ENCODE measurements at places on chromosomes 16 and 17. TPM values are rescaled to one million over a fixed set of nuclear protein-coding genes. Genes with fewer than 3 reads are reported as not detected.

GRCh38 chr17:63774141-63774968 is at the start of gene DDX42:
Gene DDX42, plus strand, starts transcription at chr17:63774170. Its CDS starts 12,880 bp downstream, at chr17:63787050.
- peak; percentile 91 for DNase-seq

DNA sequence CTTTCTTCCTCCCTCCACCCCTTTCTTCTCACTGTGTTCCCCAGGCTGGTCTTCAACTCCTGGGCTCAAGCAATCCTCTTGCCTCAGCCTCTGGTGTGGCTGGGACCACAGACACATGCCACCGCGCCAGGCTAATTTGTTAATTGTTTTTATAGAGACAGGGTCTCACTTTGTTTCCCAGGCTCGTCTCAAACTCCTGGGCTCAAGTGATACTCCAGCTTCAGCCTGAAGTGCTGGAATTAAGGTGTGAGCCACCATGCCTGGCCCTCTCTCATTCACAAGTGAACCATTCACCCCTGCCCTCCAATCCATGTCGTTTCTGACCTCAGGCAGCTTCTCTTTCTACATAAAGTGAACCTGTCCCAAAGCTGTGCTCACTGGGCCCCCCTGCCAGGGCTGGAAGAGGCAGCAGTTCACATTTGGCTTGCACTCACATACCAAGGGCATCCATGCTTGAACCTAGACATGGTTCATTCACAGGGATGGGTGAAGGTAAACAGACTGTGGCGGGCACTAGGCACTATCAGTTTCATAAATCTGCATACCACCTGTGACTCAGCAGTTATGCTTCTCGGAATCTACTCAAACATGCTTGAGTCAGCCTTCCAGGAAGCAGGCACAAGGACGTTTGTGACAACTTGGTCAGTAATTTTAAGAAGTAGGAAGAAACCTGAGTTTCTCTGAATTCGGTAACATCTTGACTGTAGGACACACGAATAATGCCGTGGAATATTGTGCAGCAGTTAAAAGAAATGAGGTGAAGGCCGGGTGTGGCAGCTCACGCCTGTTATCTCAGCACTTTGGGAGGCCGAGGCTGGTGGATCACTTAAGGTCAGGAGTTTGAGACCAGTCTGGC is 6.0 kb upstream of the RNF213 start:
- DNase-seq = no peak

DNA sequence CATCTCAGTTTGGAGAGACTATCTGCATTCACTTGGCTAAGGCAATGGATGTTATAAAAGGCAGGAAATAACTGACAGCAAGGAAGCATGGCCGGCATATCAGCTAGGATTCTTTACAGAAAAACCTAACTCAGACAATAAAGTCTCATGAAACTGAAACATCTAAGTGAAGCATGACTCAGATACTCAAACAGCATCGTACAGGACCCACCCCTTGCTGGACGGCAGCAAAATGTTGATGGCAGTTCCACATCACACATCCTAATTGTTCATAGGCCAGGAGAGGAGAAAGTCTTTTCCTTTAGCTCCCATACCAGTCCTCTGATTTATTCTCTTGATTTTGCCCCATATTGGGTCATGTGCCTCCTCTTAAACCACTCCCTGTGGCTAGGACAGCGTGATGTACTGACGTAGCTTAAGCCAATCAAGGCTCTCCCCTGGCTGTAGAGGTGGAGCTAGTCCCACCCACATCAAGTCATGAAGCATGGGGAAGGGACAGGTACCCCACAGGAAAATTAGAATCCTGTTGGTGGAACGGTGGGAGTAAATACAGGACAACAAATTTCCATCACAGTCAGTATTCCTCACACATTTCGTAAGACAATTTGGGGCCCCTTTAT is 178.9 kb downstream of the IRX3 start:
- DNase-seq = no peak

- no peak for DNase-seq
These were observed 105.4 kb downstream of the YPEL2 start for GRCh38 chr17:59436900-59437299.

DNA sequence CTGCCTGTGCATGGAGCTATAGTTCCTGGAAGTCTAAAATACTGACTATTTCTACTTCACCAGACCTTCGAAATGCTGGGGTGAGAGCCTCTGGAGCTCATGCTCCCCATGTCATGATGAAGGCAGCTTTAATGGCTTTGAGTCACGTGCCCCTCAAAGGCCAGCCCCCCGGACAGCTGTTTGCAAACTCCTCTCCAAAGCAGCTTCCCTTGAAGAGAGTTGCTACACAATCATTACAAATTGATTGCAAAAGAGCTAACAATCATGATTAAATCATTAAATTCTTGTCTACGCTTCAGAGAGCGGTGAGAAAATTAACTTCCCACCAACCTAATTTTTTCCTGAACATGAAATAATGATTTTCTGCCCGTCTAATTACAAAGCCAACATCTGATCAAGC is 134.8 kb upstream of the IRX6 start:
- no peak for DNase-seq

- no peak for DNase-seq
These were observed 92.4 kb downstream of the RGS9 start for GRCh38 chr17:65229621-65229995.

- no peak for DNase-seq
These were observed 40.3 kb downstream of the FOXL1 start for GRCh38 chr16:86618431-86619238.

DNA sequence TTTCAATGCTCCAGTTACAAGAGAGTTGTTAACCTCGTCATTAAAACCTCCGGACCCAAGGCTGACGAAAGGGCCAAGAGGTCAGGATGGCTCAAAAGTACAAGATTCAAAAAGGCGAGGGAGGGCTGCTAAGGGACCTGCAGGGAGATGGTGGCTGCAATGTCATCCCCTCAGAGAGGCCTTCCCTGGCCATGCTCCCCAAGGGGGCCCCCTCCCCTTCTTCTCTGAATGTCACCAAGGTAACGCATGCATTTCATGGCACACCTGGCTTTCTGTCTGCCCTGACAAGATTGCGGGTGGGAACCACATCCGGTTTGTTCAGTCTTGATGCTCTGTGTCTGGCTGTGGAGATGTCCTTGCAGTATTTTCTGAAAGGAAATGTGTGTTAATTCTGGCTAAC is 89.9 kb downstream of the C16orf78 start:
- DNase-seq = no peak

DNA sequence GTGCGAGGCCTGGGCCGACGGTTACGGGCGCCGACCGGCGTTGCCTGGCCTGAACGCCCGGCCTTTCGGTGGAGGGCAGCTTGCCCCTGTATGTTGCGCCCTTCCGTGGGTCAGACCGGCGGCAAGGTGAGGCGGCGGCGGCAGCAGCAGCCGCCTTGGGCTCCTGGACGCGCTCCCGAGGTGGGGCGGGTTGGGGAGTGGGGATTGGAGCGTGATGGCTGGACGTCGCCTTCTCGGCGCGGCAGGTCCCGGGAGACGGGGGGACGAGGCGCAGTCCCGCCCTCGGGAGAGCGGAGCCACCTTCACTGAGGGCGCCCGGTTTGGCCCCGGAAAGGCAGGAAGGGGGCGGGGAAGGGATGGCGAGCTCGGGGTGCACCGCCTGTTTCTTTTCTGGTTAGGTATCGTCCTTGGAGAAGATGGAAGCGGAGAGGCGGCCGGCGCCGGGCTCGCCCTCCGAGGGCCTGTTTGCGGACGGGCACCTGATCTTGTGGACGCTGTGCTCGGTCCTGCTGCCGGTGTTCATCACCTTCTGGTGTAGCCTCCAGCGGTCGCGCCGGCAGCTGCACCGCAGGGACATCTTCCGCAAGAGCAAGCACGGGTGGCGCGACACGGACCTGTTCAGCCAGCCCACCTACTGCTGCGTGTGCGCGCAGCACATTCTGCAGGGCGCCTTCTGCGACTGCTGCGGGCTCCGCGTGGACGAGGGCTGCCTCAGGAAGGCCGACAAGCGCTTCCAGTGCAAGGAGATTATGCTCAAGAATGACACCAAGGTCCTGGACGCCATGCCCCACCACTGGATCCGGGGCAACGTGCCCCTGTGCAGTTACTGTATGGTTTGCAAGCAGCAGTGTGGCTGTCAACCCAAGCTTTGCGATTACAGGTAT is 671 bp downstream of the DGKE start:
- peak; percentile 20 for DNase-seq

DNA sequence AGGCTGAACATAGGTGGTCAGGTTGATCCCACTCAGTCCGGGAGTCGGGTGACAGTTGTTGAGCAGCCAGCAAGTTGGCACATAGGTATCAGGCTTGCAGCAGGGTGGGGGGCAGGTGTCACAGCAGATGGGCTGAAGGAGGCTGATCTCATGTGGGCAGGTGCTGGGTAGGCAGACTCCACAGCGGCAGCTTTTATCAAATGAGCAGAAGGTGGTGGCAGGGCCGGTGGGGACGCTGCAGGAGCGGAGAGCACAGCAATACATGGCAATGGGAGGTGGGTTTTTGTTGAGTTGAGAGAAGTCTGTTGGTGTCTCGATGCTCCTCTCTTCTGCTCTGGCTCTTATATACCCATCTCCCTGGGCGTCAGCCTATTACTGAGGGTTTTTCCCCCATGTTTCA is at the start of gene KRTAP3-1:
Gene KRTAP3-1 (minus strand): TSS at position 318 of the 400 bp plus-strand sequence. CDS start 54 bp downstream, at position 264.
- no peak for DNase-seq

GRCh38 chr17:5583426-5584382 is 605 bp downstream of the NLRP1 start:
- DNase-seq = no peak

DNA sequence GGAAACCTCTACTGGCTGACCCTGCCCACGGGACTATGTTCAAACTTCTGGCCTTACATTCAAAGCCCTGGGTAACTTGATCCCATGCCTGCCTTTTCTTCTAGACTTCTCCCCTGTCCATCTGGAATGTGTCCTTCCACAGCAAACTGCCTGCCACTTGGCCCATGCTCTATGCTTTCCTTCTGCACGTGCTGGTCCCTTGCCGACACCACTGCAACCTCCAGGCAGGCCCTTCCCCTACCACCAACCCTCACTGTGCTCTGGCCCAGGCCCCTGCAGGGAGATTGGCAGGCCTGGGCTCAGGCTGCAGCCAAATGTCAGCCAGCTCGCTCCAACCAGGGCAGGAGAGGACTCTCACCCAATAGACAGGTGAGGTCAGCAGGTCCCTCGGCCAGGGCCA is 11.0 kb downstream of the HSD11B2 start:
- DNase-seq = no peak

The SLC46A1 gene
- total RNA-seq = 16.8 TPM

The TBC1D26 gene
- 1.9 TPM for total RNA-seq

The VMO1 gene
- total RNA-seq = 1.0 TPM

The RAC3 gene
- 75.0 TPM for total RNA-seq

The OR1D2 gene
- total RNA-seq = not detected

All from neural crest cell (in vitro differentiated cells).